ENCODE measurements at places on chromosomes 5 and 9. TPM values are rescaled to one million over a fixed set of nuclear protein-coding genes. Genes with fewer than 3 reads are reported as not detected.
A peak's percentile ranks its signal among the peaks of the same experiment; 100 is the strongest.

SLC28A3 gene
- total RNA-seq = 0.10 TPM

MCC gene
- total RNA-seq = 25.2 TPM

SPRY4 gene
- 79.7 TPM for total RNA-seq

CBY3 gene
- not detected for total RNA-seq

IL9 gene
- total RNA-seq = not detected

ABLIM3 gene
- 190 TPM for total RNA-seq

- DNase-seq = no peak
Measured at GRCh38 chr9:79196606-79197005, 375.2 kb upstream of the TLE4 start.

GRCh38 chr9:109735801-109736200 is 44.2 kb upstream of the PALM2AKAP2 start:
- DNase-seq = no peak

- no peak for DNase-seq
Measured at GRCh38 chr5:116448870-116449427, 125.7 kb downstream of the SEMA6A start.

DNA sequence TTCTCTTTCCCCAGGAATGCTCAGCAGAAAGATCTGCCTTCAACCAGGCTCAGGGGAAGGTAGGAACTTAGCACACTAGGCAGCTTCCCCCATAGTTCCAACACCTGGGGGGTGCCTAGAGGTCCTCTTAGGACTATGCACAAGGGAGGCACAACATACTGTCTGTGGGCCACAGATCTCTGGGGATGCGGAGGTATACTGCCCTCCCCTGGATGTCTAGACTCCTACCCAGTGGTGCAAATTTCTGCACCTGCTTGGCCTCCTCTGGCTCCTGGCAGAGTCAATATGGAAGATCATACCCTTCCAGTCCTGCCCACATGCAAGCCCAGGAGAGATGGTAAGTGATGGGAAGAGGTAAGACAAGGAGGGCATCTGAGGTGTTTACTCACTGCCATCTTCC is 247.5 kb upstream of the DAPK1 start:
- DNase-seq = no peak

DNA sequence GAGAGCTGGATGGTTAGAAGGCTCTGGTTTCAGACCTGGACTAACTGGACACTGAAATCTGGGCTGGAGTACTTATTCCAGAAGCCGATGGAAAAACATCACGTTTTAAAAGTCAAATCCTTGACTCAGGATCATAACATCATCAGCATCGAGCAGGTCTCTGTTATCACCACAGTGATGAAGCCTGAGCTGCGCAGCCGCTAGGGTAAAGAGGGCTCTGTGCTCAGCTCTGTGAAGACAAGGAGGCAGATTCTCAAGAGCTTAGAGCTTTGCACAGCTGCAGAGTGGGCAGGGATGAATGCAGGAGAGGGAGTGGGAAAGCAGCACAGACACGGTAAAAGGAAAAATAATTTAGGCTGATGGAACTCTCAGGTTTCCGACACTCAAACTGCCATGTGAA is 208.8 kb upstream of the TAS2R1 start:
- no peak for DNase-seq

DNA sequence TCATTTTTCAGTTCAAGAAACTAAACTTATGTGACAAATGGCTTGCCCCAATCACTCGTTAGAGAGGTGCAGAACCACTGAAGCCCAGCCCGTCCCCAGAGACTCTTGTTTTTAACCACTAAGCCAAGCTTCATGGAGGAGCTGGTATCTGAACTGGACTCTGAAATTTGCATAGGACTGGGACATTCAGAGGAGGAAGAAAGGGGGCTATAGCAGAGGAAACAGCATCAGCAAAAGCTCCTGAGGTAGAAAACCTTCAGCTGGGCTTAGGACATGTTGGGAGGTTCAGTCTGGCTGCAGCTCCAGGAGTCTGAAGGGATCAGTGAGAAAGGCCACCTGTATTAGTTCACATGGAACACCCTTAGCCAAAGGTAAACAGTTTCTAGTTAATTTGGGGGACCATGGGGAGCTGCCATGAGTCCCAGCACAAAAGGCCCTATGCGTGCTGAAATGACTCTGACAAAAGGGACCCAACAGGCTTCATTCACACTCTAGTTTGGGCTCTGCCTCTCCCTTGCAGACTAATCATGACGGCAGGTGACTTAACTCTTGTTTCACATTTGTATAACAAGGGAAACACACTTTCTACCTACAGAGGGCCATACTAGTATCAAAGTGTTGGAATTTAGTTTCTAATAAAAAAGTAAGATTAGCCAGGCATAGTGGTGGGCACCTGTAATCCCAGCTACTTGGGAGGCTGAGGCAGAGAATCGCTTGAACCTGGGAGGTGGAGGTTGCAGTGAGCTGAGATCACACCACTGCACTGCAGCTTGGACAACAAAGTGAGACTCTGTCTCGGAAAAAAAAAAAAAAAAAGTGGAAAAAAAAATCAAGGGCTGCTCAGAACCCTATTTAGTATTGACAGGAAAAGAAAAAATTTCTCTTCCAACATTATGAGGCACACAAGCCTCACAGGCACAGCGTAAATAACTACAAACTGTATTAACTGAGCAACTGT is 10.2 kb downstream of the FBXO10 start:
- DNase-seq = no peak

GRCh38 chr5:139881143-139881733 is 85.6 kb downstream of the PSD2 start:
- no peak for DNase-seq

DNA sequence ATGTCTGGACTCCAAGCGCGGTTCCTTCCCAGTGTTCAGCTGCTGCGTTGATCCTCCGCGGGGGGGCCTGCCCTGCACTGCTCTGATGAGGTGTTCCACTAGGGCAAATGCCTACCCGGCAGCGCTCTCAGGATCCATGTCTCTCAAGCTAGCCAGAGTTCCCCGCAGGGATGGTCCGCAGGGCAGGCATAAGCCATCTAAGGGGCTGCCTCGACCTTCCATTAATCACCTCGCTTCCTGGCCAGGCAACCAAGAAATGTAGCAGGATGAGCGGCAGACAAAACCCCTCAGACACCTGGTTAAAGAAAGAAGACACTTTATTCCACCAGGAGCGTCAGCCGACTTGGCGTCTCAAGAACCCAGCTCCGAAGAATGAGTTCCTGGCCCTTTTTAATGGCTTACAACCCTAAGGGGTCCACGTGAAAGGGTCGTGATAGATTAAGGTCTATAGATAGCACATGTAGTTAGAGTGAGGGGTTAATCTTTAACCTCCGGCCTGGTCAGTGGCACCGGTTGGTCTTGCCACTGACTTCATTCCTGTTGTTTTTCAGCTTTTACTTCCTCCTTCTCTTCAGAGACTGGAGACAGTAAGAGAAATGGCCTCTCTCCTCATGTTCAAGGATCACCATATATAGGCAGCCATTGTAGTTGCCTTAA is 47.2 kb upstream of the COX7C start:
- no peak for DNase-seq

DNA sequence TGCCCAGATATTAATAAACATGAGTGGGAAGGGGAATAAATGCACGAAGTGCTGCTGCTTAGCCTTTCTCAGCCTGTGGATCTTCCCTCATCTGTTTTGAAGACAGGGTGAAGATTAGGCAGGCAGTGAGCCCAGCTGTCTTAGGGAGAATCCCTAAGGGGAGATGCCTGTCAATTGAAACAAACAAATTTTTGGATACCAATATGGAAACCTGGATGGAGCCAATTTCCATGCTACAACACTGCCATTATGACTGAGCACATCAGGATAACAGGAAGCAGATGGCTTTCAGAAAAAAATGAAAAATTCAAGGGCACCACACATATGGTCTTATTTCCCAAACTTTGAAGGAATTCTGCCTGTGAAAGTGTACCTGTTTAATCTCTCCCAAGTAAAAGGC is 80.3 kb downstream of the HMHB1 start:
- no peak for DNase-seq

DNA sequence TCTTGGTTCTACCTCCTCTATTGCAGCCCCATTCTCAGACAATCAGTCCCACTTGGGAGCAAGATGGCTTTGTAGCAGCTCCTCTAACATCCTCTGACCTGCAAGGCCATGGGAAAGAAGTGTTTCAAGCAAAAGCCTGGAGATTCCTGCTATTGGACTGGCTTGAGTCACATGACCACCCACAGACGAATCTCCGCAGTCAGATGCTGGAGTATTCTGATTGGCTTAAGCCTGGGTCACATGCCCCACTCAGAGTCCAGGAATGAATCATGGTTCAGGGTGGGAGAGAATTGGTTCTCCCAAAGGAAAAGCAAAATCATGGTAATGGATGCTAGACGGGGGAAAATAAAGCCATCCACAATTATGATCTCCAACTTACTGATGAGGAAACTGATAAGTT is 22.6 kb upstream of the LMX1B start:
- DNase-seq = no peak

DNA sequence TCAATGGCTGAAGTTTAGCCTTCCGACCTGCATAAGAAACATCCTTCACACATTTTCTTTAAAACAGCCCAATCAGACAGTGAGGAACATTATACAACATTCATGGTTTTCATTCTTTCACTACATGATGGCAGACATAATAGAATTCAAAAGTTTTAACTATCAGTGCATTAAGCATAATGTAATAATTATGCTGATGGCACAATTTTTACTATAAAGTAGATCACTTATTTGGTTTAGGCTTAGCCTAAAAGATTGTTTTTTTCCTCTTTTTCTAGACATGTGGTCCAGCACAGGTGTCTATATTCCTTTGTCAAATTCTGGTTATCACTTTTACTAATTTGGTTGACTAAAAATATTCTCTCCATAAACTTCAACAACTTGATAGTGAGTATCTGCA is 46.5 kb downstream of the EFNA5 start:
- DNase-seq = no peak

DNA sequence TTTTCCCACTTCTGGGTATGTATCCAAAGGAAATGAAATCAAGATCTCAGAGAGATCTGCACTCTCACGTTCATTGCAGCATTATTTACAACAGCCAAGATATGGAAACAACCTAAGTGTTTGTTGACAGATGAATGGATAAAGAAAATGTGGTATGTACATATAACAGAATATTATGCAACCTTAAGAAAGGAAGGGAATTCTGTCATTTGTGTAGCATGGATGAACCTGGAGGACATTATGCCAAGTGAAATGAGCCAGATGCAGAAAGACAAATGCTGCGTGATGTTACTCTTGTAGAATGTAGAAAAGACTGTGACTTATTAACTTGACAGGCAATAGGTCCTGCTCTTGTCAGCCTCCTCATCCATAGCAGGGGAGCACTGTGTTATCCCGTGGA is 31.4 kb downstream of the PPARGC1B start:
- DNase-seq = no peak

GRCh38 chr5:132293066-132293991 is 865 bp upstream of the SLC22A4 start:
- DNase-seq = peak; percentile 96

Data from mesenteric fat pad (tissue), 1 donor.